ENCODE measurements at places on chromosomes 3 and 15.

DNA sequence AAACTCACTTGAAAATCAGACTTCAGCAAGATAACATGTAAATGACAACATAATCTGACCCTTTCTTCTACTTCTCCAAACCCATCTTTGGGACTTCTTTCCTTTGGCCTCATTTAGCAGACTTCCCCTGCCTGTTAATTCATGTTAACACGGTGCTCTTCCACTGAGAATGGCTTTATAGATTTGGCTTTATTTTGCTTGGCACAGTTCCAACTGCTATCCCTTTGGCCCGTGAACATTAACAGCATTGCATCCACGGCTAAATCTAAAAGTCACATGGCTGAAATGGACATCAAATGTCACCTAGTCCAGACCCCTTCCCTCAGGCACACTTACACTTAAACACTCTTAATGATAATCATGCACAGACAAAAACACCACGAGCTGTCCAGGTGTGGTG, 3.8 kb downstream of the ZMAT3 start:
- DNase-seq, result no peak

- DNase-seq, result no peak
Measured at GRCh38 chr3:195036574-195036973, 234.4 kb downstream of the XXYLT1 start.

DNA sequence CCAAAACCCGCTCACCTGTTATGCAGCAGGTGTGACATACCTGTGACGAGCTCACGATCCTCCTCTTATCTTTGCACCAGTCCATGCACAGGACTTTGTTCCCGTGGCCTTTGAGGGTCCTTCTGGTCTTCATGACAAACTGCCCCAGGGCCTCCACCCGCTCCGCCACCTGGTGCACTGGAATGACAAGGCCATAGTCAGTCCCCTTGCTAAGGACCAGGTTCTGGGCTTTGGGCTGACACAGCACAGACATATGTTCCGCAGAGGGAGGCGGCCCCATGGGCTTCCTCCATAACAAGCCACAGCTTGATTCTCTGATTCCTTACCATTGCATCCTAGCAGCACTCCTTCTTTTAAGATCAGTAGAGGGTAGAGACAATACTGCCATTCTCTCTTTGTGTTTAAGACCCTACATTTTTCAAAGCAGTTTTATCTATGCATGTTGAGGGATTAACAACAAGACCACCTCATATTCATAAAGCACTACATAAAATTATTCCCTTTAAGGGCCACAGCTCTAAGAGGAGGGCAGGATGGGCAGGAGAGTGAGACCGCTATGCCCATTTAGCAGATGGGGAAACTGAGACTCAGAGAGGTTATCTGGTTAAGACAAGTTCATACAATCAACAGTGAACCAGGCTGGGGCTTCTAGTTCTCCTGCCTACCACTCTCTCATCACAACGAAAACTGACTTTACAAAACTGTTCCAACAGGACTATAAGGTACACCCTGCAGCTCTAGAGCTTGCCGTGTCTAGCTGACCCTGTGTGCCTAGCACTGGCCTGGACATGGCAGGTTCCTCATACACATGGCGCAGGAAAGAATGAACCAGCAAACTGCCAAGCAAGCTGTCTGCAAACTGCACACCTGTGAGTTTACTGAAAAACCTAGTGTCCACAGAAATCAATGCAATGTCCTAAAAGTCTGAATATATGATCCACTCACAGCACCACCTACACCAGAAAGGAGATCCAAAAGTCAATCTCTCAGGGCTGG, 37.0 kb downstream of the GNB5 start:
- no peak for DNase-seq

- no peak for DNase-seq
Measured at GRCh38 chr15:90419738-90420406, 31.8 kb downstream of the IQGAP1 start.

DNA sequence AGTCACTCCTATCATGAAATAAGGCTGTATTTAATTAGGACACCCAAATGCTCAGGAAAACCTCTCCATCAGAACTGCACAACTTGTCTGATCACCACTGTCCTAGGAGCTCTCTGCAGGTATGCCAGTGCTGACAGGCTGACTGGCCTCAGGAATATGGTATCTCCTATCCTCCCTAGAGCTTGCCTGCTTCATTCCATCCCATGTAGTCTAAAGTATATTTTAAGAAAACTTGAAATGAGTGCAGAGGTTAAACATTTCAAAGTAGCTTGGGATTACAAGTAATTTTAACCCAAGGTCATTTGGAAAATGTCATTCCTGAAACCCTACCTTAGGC, 23.7 kb downstream of the FILIP1L start:
- no peak for DNase-seq

- DNase-seq, result no peak
Measured at GRCh38 chr3:69932501-69932900, 67.0 kb upstream of the SAMMSON start.

DNA sequence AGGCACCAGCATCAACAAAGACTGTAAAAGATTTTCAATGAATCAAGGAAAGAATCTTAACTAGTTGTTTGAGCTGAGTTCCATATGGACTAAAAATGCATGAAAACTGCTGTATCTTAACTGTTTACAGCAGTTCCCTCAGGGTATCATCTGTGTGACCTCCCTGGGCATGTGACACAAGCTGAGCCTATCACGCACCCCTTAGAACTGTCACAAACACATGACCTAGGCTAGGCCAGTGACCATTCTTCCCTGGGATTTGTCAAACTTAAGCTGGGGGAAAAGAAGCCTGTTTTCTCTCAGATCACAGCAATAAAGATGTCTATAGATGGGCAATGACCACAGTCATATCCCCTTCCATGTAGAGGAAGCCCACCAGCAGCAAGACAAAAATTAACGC, 35.7 kb downstream of the IGF2BP2 start:
- DNase-seq, result no peak

DNA sequence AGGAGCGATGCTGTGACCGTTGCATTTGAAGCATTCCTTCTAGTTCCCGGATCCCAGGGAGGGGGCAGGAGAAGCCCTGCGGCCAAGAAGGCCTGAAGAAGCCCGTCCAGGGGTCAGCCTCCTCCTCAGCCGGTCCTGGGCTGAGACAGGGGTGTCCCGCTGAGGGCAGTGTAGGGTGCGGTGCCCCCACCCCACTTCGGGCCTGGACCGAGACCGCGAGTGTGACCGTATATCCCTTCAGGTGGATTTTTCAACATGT, 2.8 kb downstream of the OCA2 start:
- no peak for DNase-seq

GRCh38 chr3:156236556-156237260, 116.3 kb downstream of the KCNAB1 start:
- DNase-seq, result no peak

- DNase-seq, result no peak
Measured at GRCh38 chr3:155217591-155217990, 75.9 kb downstream of the STRIT1 start.

DNA sequence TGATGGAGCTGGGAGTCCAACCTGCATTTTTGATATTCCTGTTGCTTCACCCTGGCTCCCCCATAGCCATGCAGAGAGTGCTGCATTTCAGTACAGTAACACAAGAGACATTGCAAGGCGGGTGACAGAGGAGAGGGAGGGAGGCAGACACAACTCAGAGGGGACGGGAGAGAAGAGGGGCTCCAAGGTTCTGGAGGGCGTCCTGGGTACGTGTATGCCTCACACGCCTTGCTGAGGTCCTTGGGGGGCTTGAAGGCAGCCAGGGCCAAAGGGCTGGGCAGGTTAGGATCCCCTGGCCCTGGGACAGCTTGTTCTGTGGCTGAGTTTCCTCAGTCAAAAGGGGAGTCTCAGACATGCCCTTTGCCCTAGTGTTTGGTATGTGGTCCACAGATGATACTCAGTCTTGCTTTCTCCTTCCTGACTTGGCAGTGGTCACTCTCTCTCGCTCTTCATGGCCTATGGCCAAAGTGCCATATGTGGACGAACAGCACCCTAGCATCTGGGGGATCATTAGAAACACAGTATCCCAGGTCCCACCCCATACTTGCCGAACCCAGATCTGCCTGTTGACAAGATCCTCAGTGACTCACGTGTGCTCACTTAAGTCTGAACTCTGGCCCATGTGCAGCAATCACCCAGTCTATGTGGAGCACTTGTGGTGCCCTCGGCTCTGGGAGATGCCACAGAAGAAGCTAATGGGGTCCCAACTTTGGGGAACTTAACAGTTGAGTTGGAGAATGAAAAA, 52.9 kb downstream of the FGD5 start:
- DNase-seq, result no peak

DNA sequence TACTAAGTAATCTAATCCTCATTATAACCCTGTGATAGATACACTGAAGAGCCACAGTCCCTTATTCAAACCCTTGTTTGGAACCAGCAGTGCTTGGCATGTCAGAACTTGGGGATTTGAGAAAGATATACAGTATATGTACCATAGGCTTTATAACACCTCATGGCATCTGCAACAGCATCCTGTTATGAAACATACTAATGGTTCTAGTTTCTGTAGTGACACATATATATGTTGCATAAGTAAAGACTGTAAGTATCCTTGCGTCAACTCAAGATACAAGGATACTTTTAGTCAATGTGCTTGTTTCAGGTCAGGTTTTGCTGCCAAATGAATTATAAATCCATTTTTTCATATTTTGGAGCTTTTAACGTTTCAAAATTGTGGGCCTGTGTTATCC, 58.5 kb downstream of the CCNL1 start:
- no peak for DNase-seq
